ENCODE measurements at places on chromosomes 7 and 10.

DNA sequence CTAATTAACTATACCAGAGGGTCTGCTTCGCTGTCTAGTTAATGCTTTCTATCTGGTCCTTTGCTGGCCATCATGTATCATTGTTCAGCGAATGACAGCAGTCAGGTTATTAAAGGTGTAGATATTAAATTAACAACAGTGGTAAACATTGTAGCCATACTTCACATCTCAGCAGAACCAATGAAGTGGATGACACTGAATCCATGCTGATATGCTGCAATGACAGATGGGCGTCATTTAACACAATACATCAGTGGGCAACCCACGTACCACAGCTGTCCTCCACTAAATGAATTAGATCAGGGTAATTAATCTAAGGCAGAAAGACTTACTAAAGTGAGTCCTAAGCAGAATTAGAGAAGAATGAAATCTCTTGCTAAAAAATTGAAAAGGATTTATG is 767.2 kb downstream of the NXPH1 start:
- DNase-seq = no peak

- DNase-seq = no peak
These were observed 179.3 kb downstream of the WNT2 start for GRCh38 chr7:117143580-117143979.

DNA sequence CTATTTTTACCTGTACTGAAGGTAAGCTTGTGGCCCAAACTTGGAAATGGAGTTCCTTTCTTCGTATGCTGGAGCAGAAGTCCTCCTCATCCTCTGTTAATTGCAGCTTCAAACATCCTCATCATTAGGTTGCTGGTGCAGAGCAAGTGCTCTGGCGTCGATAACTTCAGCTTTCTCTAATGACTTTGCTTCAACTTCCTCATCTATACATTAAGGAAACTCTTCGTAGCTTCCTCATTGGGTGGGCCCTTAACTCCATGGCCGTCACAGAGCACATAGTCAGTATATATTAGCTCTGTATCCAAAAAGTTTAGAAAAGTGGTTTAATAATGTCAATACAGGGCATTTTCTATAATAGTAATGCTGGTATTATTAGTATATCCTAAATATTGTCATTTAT is 447.7 kb downstream of the SUGCT start:
- DNase-seq = no peak

DNA sequence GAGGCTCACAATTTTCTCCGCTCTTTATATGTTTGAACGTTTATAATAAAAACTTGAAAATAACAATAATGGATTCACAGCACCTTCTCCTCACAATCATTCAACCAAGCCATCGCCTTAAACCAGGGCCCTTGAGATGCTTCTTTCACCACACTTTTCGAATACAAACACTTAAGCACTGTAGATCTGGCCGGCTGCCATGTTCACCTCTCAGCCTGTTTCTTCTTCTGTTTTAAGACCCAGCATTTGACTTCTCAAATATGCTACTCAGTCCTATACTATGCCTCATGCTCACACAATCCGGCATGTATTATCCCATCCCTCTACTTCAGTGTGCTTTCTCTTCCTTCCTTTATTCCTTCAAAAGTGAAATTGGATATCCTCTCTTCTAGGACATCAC is 280.6 kb downstream of the TFEC start:
- DNase-seq = no peak

GRCh38 chr7:42207420-42207819 is 29.6 kb downstream of the GLI3 start:
- no peak for DNase-seq

DNA sequence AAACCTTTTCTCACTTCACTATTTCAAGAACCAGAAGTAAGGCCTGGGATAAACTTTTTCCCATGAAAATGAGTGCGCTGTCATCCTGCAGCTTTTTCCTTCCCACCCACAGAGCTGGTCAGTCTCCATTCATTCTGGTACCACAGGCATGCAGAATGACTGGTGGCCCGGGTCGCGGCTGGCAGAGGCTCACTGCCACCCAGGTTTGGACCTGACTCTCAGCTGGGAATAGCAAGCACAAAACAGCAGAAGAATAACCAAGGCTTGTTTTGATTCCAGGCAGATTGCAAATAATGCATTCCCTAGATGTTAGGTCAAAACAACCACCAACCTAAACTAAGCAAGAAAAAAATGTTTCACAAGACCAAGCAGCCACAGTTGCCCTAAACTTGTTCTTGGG is 190.5 kb upstream of the NRP1 start:
- DNase-seq = no peak

GRCh38 chr10:72821606-72822005 is 71.9 kb upstream of the OIT3 start:
- DNase-seq = no peak

- no peak for DNase-seq
These were observed 24.6 kb downstream of the GRM3 start for GRCh38 chr7:86668315-86668714.

DNA sequence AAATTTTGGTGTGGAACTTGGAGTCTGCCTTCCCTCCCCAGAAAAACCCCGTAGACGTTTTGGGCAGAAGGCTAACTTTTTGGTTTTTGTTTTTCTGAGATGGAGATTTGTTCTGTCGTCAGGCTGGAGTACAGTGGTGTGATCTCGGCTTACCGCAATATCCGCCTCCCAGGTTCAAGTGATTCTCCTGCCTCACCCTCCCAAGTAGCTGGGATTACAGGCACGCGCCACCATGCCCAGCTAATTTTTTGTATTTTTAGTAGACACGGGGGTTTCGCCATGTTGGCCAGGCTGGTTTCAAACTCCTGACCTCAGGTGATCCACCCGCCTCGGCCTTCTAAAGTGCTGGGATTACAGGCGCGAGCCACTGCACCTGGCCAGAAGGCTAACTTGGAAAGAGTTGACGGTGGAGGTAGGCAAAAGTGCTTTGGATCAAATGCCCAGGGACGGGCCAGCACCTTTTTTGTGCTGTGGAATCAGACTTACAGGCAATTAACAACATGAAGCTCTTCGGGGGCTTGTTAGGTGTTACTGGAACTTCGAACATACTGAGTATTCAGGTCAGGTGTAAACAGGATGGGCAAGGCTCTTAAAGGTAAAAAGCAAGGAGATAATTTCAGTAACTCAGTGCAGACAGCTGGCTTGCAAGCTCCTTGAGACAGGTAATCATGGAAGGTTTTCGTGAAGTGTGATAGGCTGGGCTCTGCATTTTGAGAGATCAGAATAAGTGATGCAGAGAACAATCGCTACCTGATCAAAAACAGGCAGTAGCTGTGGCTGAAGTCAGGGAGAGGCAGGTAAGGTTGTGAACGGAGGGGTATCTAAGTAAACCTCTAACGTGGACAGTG is 1.8 kb downstream of the PPP1R35 start:
- no peak for DNase-seq

GRCh38 chr7:96640054-96640453 is 69.6 kb downstream of the SEM1 start:
- no peak for DNase-seq

DNA sequence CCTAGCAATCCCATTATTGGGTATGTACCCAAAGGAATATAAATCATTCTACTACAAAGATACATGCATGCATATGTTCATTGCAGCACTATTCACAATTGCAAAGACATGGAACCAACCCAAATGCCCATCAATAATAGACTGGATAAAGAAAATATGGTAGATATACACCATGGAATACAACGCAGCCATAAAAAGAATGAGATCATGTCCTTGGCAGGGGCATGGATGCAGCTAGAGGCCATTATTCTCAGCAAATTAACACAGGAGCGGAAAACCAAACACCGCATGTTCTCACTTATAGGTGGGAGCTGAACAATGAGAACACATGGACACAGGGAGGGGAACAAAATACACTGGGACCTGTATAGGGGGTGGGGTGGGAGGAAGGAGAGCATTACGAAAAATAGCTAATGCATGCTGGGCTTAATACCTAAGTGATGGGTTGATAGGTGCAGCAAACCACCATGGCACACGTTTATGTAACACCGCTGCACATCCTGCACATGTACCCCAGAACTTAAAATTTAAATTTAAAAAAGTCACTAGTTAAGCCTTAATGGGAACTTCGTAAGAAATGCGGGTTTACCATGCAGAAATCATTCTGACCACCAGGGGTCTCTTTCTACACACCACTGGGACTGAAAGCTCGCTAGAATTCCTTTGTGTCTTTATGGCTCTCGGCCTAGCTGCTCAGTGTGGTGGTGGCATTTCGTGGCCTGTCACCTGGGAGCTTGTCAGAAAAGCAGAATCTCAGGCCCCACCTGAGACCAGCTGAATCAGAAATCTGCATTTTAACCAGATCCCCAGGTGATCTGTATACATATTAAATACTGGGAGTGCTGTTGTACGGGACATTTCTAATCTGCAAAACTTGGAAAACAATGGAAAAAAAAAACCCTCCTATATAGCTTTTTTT is 9.5 kb downstream of the ANKRD1 start:
- no peak for DNase-seq

DNA sequence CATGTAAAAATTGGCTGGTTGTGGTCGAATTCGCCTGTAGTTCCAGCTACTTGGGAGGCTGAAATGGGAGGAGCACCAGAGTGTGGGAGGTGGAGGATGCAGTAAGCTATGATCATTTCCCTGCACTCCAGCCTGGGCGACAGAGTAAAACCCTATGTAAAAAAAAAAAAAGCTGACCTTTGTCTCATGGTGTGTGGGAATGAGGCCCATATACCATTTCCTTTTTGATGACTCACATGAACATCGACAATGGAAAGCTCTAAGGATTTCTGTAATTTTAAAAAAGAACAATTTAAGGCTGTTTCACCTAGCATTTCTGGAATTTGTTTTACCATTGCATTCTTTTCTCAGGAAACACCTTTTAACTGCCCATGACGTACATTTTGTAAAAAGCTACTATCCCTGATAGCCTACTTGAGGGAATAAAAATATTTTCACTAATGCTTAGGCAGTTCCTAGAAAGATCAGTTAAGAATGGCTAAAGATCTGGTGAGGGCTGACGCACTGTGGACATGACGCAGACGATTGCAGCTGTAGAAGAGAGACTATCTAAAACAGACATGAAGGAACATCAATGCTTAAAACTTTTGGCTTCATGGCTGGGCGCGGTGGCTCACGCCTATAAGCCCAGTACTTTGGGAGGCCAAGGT is 400.6 kb upstream of the IGFBP3 start:
- DNase-seq = no peak

- no peak for DNase-seq
These were observed 60.6 kb downstream of the VSTM4 start for GRCh38 chr10:49054753-49055152.

DNA sequence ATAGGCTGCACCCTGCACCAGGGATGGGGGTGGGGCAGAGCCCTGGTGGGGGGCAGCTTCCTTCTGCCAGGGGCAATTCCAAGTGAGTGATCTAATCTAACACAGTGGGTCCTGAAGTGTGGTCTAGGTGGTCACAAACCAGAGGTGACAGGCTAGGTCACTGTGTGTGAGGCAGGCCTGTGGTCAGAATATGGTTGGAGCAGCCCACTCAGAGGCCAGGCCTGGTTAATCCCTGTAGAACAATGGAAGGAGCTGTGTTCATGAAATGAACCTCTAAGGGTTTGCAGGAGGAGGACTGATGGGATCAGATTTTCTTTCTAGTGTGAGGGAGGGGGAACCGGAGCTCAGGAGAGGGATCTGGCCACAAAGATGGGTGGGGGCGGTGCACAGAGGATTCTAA is 10.0 kb upstream of the TSPAN14 start:
- DNase-seq = no peak

- DNase-seq = no peak
These were observed 17.9 kb downstream of the FGFBP3 start for GRCh38 chr10:91891125-91892001.

DNA sequence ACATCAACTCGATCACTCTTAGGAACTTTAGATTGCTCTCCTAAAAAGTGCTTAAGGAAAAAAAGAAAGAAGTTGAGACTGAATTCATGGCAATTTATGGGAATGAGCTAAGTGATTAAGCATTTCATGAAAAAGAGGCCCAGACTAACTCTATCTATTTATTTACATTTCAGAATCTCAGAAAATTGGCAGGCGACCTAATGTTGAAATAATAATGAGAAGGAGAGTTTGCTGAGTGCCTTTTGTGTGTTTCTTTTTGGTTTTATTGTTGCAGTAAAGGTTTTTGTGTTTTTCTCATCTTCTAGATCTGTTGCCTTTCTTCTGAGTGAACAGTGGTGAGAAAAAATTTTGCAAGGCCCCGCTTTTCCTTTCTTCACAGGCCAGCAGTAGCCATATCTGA is 3.8 kb downstream of the GRK5 start:
- no peak for DNase-seq
